K562 (cell line): ENCODE measurements at places on chromosomes 6 and 20. TPM values are rescaled to one million over a fixed set of nuclear protein-coding genes. Genes with fewer than 3 reads are reported as not detected.

DNA sequence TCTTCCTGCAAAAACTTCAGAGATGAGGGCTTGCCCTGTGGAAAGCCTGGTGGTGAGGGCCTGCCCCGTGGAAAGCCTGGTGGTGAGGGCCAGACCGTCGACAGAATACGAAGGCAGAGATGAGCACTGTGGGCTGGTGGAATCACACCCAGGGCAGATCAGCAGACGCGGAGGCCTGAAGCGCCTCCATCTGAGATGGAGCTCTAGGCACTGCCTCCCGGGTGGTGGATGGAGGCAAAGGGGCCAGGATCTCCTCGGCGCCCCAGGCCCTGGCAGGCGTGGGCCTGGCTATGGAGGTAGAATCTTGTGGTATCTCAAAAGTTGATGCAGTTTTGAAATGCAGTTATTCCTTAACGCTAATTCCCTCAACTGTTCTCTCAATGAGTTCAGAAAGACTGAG is 104.8 kb downstream of the PSMB1 start:
- no peaks in the 10 kb centered on the region for H3K36me3 ChIP-seq
- no peak overlapping the region for H3K4me3 ChIP-seq
- no peak for DNase-seq

- H3K27me3 ChIP-seq = peaks cover 34% of the 10 kb centered on the region
- no peak overlapping the region for H3K4me3 ChIP-seq
- H3K4me1 ChIP-seq = no peaks in the 10 kb centered on the region
- no peaks in the 10 kb centered on the region for H3K36me3 ChIP-seq
- H3K27ac ChIP-seq = no peak overlapping the region
Observed at GRCh38 chr20:21508230-21509078, 5.4 kb downstream of the NKX2-2 start.

DNA sequence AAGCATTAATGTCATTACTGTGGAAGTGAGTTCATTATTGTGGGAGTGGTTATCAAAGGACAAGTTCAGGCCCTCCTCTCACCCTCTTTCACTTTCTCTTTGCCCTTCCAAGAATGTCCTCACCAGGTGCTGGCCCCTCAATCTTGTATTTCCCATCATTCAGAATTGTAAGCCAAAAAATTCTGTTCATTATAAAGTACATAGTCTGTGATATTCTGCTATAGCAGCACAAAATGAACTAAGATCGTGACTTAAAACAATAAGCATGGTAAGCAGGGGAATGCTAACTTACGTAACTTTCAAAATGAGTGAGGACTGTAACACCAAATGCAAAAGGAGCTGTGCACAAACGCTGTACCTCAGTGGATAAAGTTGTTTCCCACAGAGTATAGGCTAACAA is 515.7 kb upstream of the BTBD3 start:
- no peak for DNase-seq
- no peaks in the 10 kb centered on the region for H3K4me1 ChIP-seq
- no peaks in the 10 kb centered on the region for H3K36me3 ChIP-seq
- H3K27me3 ChIP-seq = no peaks in the 10 kb centered on the region
- H3K4me3 ChIP-seq = no peak overlapping the region

DNA sequence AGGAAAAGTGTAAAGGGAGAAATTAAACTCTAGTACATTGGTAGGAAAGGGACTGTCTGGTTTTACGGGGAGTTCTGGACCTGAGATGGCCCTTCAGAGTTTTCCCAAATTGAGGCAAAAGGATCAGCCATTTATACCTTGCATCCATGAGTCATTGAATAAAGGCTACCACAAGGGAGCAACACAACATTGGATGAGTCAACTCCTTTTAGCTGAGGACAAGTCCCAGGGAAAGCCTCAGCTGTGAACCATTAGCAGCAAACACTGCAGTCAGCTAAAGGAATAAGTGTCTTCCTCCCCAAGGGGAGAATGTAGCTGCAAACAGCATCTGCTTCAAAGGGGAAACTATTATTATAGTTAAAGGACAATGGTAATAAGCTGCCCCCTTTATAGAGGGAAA is 468.7 kb upstream of the ID4 start:
- H3K27me3 ChIP-seq = no peaks in the 10 kb centered on the region
- no peaks in the 10 kb centered on the region for H3K4me1 ChIP-seq
- DNase-seq = no peak
- H3K27ac ChIP-seq = no peak overlapping the region
- H3K4me3 ChIP-seq = no peak overlapping the region

DNA sequence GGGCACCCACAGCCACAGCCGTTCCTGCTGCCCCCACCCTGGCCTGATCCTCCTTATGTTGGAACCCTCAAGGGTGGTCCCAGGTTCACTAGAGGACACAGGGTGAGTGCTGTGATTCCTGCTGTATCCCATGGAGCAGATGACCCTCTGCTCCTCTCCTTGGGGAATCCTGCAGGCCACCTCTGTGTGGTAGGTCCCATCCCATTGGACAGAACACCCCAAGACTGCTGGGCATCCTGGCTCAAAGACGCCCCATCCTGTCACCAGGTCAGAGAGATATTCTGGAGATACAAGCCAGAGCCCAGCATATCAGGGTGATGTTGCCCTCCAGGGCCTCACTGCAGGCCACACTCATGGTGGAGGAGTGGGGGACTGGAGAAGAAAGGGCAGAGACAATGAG is 28.4 kb downstream of the HLA-A start:
- no peak overlapping the region for H3K4me3 ChIP-seq
- H3K27ac ChIP-seq = no peak overlapping the region

DNA sequence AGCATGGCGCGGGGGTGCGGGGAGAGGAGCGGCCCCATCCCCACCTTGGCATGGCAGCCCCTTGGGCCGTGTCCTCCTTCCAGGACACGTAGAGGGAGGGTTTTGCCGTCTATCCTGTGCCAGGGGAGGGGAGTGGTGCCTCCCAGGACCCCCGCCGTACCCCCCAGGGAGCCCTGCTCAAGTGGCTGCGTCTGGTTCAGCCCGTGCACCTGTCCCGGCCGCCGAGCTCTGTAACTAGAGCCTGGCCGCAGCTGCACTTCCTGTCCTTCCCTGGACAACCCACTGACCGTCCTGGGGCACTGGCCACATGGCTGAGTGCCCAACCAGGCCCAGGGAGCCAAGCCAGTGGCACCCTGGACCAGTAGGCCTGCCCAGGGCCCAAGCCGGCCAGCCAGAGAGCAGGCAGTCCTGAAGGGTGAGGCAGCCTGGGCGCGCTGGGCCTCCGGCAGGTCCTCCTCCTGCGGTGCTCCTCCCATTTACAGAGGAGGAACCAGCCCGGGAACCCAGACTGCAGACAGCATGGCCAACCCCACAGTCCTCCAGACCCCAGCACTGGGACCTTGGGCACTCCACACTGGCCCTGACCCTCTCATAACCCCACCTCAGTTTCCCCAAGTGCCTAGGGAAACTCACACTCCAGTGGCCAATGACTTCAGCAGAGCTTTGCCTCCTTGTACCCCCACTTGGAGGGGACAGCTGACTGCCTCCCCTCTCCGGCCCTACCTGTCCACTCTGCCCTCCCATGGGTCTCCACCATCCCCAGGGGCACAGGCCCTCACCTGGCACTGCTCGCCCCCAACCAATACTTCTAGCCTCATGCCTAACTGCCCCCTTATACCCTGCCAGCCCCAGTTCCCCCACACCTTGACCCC is 8.7 kb downstream of the LAMA5 start:
- H3K4me1 ChIP-seq = peaks cover 30% of the 10 kb centered on the region
- DNase-seq = peak; percentile 61
- no peaks in the 10 kb centered on the region for H3K27me3 ChIP-seq
- H3K27ac ChIP-seq = peak overlapping the region; percentile 92
- peaks cover 59% of the 10 kb centered on the region; the same call in 1 of the 3 replicates for H3K36me3 ChIP-seq

GRCh38 chr20:3885715-3886114 is 3.5 kb upstream of the PANK2 start:
- peaks cover 7% of the 10 kb centered on the region; the same call in 2 of the 3 replicates for H3K36me3 ChIP-seq
- H3K4me3 ChIP-seq = no peak overlapping the region
- no peaks in the 10 kb centered on the region for H3K27me3 ChIP-seq
- H3K4me1 ChIP-seq = no peaks in the 10 kb centered on the region; the same call in 2 of the 3 replicates
- no peak overlapping the region for H3K27ac ChIP-seq

- peaks cover 48% of the 10 kb centered on the region for H3K4me1 ChIP-seq
- DNase-seq = no peak
- no peak overlapping the region for H3K4me3 ChIP-seq
- no peak overlapping the region for H3K27ac ChIP-seq
- peaks cover 88% of the 10 kb centered on the region for H3K36me3 ChIP-seq
Observed at GRCh38 chr6:119333707-119334295, 15.8 kb downstream of the MAN1A1 start.

Gene ADGRF5
- 0.07 and 0.22 TPM in 2 replicates for total RNA-seq

- no peak overlapping the region for H3K4me3 ChIP-seq
- H3K27me3 ChIP-seq = peaks cover 28% of the 10 kb centered on the region
- H3K4me1 ChIP-seq = peaks cover 21% of the 10 kb centered on the region
- H3K36me3 ChIP-seq = no peaks in the 10 kb centered on the region
Observed at GRCh38 chr6:33860706-33861474, 57.1 kb upstream of the MLN start.

- H3K4me1 ChIP-seq = no peaks in the 10 kb centered on the region
- H3K27ac ChIP-seq = no peak overlapping the region
- peaks cover 39% of the 10 kb centered on the region for H3K27me3 ChIP-seq
- H3K4me3 ChIP-seq = no peak overlapping the region
- no peaks in the 10 kb centered on the region for H3K36me3 ChIP-seq
Observed at GRCh38 chr6:169078399-169079145, 175.1 kb downstream of the THBS2 start.

Gene TGM3
- total RNA-seq = not detected in 2 replicates

- H3K36me3 ChIP-seq = no peaks in the 10 kb centered on the region
- H3K4me3 ChIP-seq = no peak overlapping the region
- H3K27me3 ChIP-seq = no peaks in the 10 kb centered on the region
- no peak overlapping the region for H3K27ac ChIP-seq
- no peak for DNase-seq
- no peaks in the 10 kb centered on the region for H3K4me1 ChIP-seq
Observed at GRCh38 chr20:40538131-40538530, 150.9 kb downstream of the MAFB start.

DNA sequence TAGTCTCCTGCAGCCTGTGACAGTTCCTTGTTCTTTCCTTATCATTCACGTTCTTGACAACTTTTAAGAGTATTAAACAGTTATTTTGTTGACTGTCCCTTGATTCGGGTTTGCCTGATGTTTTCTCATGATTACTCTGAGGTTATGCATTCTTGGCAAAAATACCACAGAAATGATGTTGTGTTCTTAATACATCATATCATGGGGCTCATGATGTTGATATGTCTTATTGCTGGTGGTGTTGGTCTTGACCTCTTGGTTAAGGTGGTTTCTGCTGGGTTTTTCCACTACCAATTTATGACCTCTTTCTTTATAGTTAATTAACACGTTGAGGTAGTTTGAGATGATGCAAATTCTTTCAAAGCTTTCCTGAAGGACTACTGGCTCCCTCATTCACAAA is 59.1 kb downstream of the ZHX3 start:
- peaks cover 23% of the 10 kb centered on the region for H3K4me1 ChIP-seq
- no peaks in the 10 kb centered on the region for H3K27me3 ChIP-seq
- H3K4me3 ChIP-seq = no peak overlapping the region
- DNase-seq = no peak

Gene SRMS
- not detected in 2 replicates for total RNA-seq

Gene STX11
- total RNA-seq = 0.47 and 0.51 TPM in 2 replicates

DNA sequence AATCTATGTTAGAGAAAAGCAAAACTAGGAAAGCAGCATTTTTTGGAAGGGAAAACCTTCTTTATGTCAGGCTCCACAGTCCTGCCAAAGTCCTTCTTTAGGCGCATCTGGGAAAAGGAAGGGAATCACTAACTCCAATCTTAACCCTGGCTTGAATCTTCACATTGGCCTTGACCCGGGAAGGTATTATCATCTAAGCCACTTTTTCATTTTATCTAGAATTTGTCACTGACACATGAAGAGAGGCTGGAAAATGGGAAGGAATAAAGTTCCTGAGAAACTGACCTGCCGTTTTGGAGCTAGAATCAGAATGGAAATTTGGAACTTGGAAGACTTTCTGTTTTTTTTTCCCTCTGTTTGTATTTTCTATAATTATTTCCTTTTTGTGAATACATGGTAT is 53.4 kb upstream of the UTRN start:
- no peaks in the 10 kb centered on the region for H3K4me1 ChIP-seq
- no peak overlapping the region for H3K4me3 ChIP-seq
- H3K27ac ChIP-seq = no peak overlapping the region
- no peaks in the 10 kb centered on the region for H3K27me3 ChIP-seq

DNA sequence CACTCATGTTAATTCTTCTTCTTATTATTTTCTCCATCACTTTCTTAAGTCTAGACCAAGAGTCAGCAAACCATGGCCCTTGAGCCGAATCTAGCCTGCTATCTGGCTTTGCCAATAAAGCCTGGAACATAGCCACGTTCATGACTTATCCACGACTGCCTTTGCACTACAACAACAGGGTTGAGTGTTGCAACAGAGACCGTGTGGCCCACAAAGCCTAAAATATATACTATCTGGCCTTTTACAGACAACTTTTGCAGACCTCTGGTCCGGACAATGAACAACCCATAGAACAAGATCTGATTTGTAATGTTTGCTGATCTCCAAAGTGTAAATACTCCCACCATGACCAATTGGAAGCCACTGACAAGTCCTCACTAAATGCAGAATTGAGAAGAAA is 140.5 kb upstream of the CDYL start:
- no peak overlapping the region for H3K27ac ChIP-seq
- no peak overlapping the region for H3K4me3 ChIP-seq
- H3K36me3 ChIP-seq = no peaks in the 10 kb centered on the region
- H3K27me3 ChIP-seq = no peaks in the 10 kb centered on the region

DNA sequence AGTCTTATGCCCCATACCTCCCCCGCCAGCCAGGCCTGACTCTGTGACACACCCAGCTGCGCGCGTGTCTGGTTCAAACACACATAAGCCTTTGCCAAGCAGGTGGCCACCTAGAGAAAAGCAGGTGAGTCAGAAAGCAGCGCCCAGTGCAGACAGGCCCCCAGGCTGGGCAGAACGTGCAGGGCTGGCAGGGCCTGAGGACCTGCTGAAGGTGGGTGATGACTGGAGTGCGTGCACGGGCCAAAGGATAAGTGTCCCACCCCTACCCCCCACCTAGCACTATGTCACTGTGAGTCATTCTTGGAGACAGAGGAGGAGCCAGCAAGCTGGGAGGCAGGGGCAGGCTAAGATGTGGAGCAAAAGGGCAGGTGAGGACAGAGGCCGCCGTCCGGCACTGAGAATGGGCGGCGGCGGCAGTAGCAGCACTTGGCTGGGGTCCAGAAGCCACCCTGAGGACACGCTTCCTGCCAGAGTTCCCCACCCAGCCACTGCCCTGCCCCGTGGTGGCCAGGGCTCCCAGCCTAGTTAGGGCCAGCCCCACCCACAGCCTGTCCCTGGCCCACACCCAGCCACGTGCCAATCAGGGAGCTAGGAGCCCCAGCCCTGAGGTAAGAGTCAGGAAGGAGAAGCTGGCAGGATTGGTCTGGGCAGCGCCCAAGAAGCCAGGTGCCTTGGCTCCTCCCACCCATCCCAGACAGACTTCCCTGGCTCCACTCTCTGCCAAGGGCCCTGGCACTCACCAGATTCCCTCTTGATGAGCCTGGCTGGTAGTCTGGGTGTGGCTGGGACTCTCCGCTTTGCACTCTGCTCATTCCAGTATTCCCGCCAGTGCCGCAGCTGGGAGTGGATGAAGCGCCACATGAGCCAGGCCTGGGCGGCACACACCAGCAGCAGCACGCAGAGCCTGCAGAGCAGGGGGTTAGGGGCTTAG is 72.7 kb downstream of the TRAM2 start:
- H3K4me3 ChIP-seq = no peak overlapping the region
- no peaks in the 10 kb centered on the region for H3K27me3 ChIP-seq
- H3K27ac ChIP-seq = peak overlapping the region; percentile 73

- H3K4me3 ChIP-seq = no peak overlapping the region
- no peak for DNase-seq
- no peak overlapping the region; the same call in 2 of the 3 replicates for H3K27ac ChIP-seq
- no peaks in the 10 kb centered on the region for H3K27me3 ChIP-seq
- H3K4me1 ChIP-seq = no peaks in the 10 kb centered on the region
Observed at GRCh38 chr20:34943808-34944567, 11.6 kb downstream of the GSS start.

GRCh38 chr6:72464246-72464645 is 157.6 kb upstream of the KCNQ5 start:
- DNase-seq = no peak
- H3K4me1 ChIP-seq = peaks cover 3% of the 10 kb centered on the region
- no peaks in the 10 kb centered on the region for H3K27me3 ChIP-seq
- H3K4me3 ChIP-seq = no peak overlapping the region

Gene NKX2-2
- not detected in 2 replicates for total RNA-seq
